ENCODE measurements at places on chromosomes 2 and 18.
A peak's percentile ranks its signal among the peaks of the same experiment; 100 is the strongest.

- no peak for DNase-seq
These were observed 70.5 kb upstream of the NT5C1B start for GRCh38 chr2:18659915-18660314.

GRCh38 chr18:34866739-34867138 is 156.6 kb downstream of the DTNA start:
- DNase-seq = no peak

GRCh38 chr2:198296665-198297308 is 492.4 kb downstream of the PLCL1 start:
- peak; percentile 19 for DNase-seq

GRCh38 chr2:166193407-166193806 is 65.6 kb upstream of the SCN1A start:
- no peak for DNase-seq
